Bronchus fibroblast of lung (primary cell): ENCODE measurements at places on chromosomes 3 and 15. TPM values are rescaled to one million over a fixed set of nuclear protein-coding genes. Genes with fewer than 3 reads are reported as not detected.

Gene SLC51A
- not detected in 2 replicates for total RNA-seq

Gene ARPP19
- total RNA-seq: 54.6 and 73.8 TPM in 2 replicates

Gene GPR15
- not detected in 2 replicates for total RNA-seq

Gene TSC22D2
- total RNA-seq: 8.8 and 10.1 TPM in 2 replicates

Gene DPPA2
- total RNA-seq: not detected in 2 replicates

Gene C15orf39
- 4.3 and 7.4 TPM in 2 replicates for total RNA-seq

Gene MORC1
- not detected in 2 replicates for total RNA-seq

Gene SKOR1
- total RNA-seq: 0.17 TPM in 1 of 2 replicates, not detected in the other

Gene CCDC191
- total RNA-seq: 0.59 and 1.0 TPM in 2 replicates

Gene FAM3D
- total RNA-seq: not detected in 2 replicates

Gene RYR3
- not detected in 2 replicates for total RNA-seq

Gene EFCC1
- total RNA-seq: not detected in 2 replicates

Gene C3orf49
- not detected in 2 replicates for total RNA-seq

Gene CACNA2D2
- 0.15 and 0.17 TPM in 2 replicates for total RNA-seq

Gene ROBO2
- total RNA-seq: 0.45 and 0.67 TPM in 2 replicates

Gene SLC24A5
- total RNA-seq: not detected in 2 replicates

Gene CKMT1B
- not detected in 2 replicates for total RNA-seq

Gene THBS1
- 89.2 and 99.2 TPM in 2 replicates for total RNA-seq

Gene MUC20
- total RNA-seq: under 0.01 and 0.15 TPM in 2 replicates

Gene SAMMSON
- total RNA-seq: not detected in 2 replicates

Gene CAV3
- not detected in 2 replicates for total RNA-seq

Gene PLA2G4F
- total RNA-seq: not detected in 2 replicates

Gene PLCH1
- 0.30 TPM in 1 of 2 replicates, not detected in the other for total RNA-seq

Gene GOLGA6L7
- total RNA-seq: not detected in 2 replicates

Gene TMC3
- total RNA-seq: not detected in 2 replicates

Gene CDC25A
- 10.4 and 16.5 TPM in 2 replicates for total RNA-seq

Gene PLS1
- total RNA-seq: 1.6 and 2.2 TPM in 2 replicates

Gene GRM2
- total RNA-seq: under 0.01 TPM in 1 of 2 replicates, not detected in the other

Gene EXOSC7
- 60.9 and 64.1 TPM in 2 replicates for total RNA-seq

Gene EPB42
- total RNA-seq: not detected in 2 replicates

Gene UQCC5
- total RNA-seq: 1.2 and 20.8 TPM in 2 replicates

Gene EPHB1
- total RNA-seq: 1.0 and 1.5 TPM in 2 replicates

Gene AGTR1
- 2.7 and 2.8 TPM in 2 replicates for total RNA-seq

Gene RBP2
- total RNA-seq: not detected in 2 replicates

Gene GOLGA8G
- not detected in 2 replicates for total RNA-seq

Gene TRPM1
- not detected in 2 replicates for total RNA-seq

Gene ITPKA
- 12.4 and 15.6 TPM in 2 replicates for total RNA-seq

Gene CCR8
- total RNA-seq: not detected in 2 replicates

Gene MINAR1
- 0.74 and 1.0 TPM in 2 replicates for total RNA-seq

Gene CPNE9
- total RNA-seq: under 0.01 and 0.17 TPM in 2 replicates

Gene P4HTM
- 20.5 and 22.4 TPM in 2 replicates for total RNA-seq

Gene GPR87
- 0.17 and 1.2 TPM in 2 replicates for total RNA-seq

Gene CNOT10
- 17.0 and 21.7 TPM in 2 replicates for total RNA-seq
